ENCODE measurements at places on chromosomes 1 and 21. TPM values are rescaled to one million over a fixed set of nuclear protein-coding genes. Genes with fewer than 3 reads are reported as not detected.

Gene NPHS2
- not detected for total RNA-seq

Gene AADACL3
- not detected for total RNA-seq

Gene AIRE
- total RNA-seq, result 0.17 TPM

- no peak for DNase-seq
These were observed 24.3 kb downstream of the HEYL start for GRCh38 chr1:39615086-39615673.

- no peak for DNase-seq
These were observed 5.3 kb upstream of the FGGY start for GRCh38 chr1:59291561-59291960.
